ENCODE measurements at places on chromosomes 12 and 14. TPM values are rescaled to one million over a fixed set of nuclear protein-coding genes. Genes with fewer than 3 reads are reported as not detected.

IL31 gene
- polyA plus RNA-seq: not detected

LRRC10 gene
- 0.08 TPM for polyA plus RNA-seq

CCDC60 gene
- polyA plus RNA-seq: 0.18 TPM

PTGER2 gene
- polyA plus RNA-seq: 5.4 TPM

KRT76 gene
- polyA plus RNA-seq: not detected

KRT83 gene
- polyA plus RNA-seq: not detected

APOF gene
- polyA plus RNA-seq: 0.08 TPM

C14orf180 gene
- not detected for polyA plus RNA-seq

DPPA3 gene
- polyA plus RNA-seq: 0.17 TPM

NR4A1 gene
- 29.5 TPM for polyA plus RNA-seq

ARF3 gene
- 128 TPM for polyA plus RNA-seq

AKAP3 gene
- 2.6 TPM for polyA plus RNA-seq

ETFBKMT gene
- polyA plus RNA-seq: 5.4 TPM

TEAD4 gene
- 16.7 TPM for polyA plus RNA-seq

ZNF891 gene
- polyA plus RNA-seq: 9.1 TPM

RTL1 gene
- 0.10 TPM for polyA plus RNA-seq

OR6C2 gene
- not detected for polyA plus RNA-seq

PIWIL1 gene
- polyA plus RNA-seq: 0.78 TPM

GPR162 gene
- 25.8 TPM for polyA plus RNA-seq

TAS2R8 gene
- not detected for polyA plus RNA-seq

NYNRIN gene
- 54.6 TPM for polyA plus RNA-seq

KLHDC1 gene
- 7.5 TPM for polyA plus RNA-seq

SYNDIG1L gene
- polyA plus RNA-seq: 0.50 TPM

PRIMA1 gene
- polyA plus RNA-seq: 1.5 TPM

AP1G2 gene
- polyA plus RNA-seq: 99.6 TPM

SMAGP gene
- polyA plus RNA-seq: 21.7 TPM

RASAL1 gene
- polyA plus RNA-seq: 6.3 TPM

FSCB gene
- not detected for polyA plus RNA-seq

SFSWAP gene
- polyA plus RNA-seq: 52.6 TPM

TMEM19 gene
- polyA plus RNA-seq: 40.0 TPM

GPRC5A gene
- polyA plus RNA-seq: 7.9 TPM

KCNK13 gene
- polyA plus RNA-seq: 0.15 TPM

All from left kidney (tissue), 8 donors.